CD4-positive, alpha-beta T cell treated with Interleukin-17A for 4 hours (primary cell): ENCODE measurements at places on chromosomes 2 and 18.
A peak's percentile ranks its signal among the peaks of the same experiment; 100 is the strongest.

DNA sequence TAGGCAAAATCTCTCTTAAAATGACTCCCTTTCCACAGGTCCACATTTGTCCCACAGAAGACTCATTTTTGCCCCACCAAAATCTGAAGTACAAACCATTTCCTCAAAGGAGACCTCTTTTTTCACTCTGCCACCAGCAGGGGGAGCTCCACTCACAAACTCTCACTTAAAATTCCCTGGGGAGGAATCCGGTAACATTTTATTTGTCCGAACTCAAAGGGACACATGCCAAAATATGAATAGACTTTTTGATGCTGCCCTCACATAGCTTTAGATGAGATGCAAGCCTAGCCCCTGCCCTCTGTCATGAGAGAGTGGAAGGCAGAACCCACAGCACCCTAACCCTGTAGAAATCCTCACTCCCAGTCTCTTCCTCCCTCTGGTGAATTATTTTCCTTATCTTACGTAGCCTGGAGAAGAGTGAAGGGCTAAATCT lies 57.1 kb downstream of the RMDN2 start:
- peak; percentile 73 for DNase-seq

DNA sequence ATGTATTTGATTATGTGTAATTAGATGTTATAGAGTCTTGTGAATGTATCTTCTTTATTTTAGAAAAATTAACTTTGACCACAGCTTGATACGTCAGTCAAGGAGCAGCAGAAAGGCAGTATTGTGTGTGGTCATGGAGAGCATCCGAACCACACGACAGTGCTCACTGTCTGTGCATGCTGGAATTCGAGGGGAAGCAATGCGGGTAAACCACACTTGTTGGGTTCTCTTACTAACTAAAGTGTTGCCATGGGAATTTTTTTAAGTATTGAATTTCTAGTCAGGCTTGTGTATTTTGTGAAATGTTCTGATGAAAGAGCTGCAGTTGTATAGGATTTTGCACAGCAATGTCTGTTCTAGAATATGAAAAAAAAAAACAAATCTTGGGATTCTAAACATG lies 4.8 kb downstream of the PJVK start:
- DNase-seq, result no peak

GRCh38 chr18:3193331-3193730 lies 26.4 kb downstream of the MYOM1 start:
- no peak for DNase-seq

DNA sequence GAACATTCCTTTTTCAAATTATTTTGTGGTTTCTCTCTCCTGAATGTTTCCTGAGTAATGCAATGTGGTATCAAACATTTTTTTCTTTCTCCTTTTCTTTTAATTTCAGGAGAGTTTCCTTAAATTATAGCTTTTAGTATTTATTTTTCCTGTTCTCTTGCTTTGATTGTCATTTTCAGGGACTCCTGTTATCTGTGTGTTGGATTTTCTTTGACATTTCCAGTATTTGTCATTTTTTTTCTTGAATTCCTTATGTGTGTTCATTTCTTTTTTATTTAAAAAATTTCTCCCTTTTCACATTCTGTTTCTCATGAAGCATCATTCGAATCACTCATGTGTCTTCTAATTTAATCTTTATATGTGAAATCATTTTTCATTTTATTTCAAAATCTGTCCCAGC lies 61.0 kb downstream of the NPPC start:
- DNase-seq, result no peak

GRCh38 chr2:113996671-113997594 lies 107.0 kb downstream of the ACTR3 start:
- no peak for DNase-seq

GRCh38 chr2:21294446-21294845 lies 170.7 kb downstream of the TDRD15 start:
- DNase-seq, result no peak

GRCh38 chr18:8121101-8121500 lies 488.1 kb upstream of the RAB12 start:
- DNase-seq, result no peak

- no peak for DNase-seq
These were observed 372.8 kb upstream of the ZC3H15 start for GRCh38 chr2:186113284-186113683.

DNA sequence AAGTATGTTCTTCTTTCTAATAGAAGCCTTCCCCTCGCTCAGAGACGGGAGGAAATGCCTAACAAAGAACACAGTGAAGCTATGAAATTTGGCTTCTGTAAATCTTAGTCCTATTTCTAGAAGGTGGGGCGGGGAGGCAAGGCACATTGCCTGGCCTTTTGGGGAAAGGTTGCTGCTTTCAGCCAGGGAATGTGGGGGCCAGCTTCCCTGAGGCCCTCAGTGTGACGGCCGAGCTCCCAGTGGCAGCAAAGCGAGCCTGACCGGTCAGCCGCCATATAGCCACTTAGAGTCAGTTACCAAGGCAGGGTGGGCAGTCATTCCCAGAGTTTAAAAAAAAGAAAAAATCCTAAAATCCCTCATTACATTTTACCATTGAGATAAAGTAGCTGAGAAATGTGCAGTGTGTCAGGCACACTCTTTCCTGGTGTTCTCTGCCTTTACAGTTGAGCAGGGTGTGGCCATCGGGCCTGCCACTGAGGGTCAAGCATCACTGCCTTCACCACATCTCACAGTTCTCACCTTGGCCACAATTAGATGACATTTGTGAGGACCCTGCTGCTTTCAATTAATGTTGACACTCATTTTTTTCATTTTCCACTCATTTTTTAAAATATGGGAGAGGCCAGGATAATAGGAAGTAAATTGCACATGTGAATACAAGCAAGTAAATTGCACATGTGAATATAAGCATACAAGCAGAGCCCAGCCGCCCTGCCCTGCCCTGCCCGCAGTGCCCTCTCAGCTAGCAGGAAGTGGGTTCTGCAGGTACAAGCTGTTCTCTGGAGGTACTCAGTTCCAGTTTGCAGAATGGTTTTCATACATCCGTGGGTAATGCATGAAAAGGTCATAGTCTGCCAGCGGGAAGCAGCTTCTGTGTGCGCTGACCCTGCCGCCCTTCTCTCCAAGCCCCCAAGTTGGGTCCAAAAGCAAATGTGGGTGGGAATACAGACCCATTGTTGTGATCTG lies 76.9 kb downstream of the WDSUB1 start:
- DNase-seq, result peak; percentile 63

- DNase-seq, result no peak
These were observed 7.2 kb downstream of the CPSF3 start for GRCh38 chr2:9430316-9431293.

GRCh38 chr2:213995400-213996105 lies 415.3 kb upstream of the VWC2L start:
- no peak for DNase-seq

- no peak for DNase-seq
These were observed 12.3 kb downstream of the MERTK start for GRCh38 chr2:111910609-111911277.

- no peak for DNase-seq
These were observed 1.3 kb downstream of the BIRC6 start for GRCh38 chr2:32358111-32358482.

DNA sequence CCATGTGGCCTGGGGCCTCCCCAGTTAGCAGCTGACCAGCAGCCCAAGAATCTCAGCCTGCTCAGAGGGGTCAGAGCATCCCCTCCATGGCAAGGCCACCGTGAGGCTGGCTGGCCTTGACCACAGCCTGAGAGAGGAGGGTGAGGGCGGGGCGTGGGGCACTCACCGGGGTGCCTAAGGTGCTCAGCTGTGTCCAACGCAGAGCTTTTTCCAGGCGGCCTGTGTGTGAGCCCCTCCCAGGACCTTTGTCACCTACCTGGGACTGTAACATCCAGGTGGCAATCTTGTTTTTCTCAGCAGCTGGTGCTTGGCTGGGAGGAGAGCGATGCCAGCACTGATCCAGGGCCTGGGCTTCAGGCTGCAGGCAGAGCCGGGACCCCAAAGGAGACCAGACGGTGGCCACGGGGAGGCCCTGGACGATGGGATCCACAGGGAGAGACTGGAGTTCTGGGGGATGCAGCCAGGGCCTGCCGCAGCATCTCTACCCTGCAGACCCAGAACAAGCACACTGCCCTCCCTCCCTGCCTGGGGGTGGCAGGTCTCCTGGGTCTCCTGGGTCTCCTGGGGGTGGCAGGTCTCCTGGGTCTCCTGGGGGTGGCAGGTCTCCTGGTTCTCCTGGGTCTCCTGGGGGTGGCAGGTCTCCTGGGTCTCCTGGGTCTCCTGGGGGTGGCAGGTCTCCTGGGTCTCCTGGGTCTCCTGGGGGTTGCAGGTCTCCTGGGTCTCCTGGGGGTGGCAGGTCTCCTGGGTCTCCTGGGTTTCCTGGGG lies 12.3 kb downstream of the SNED1 start:
- DNase-seq, result no peak

- no peak for DNase-seq
These were observed 25.4 kb downstream of the SOCS6 start for GRCh38 chr18:70314151-70314782.

GRCh38 chr2:6314218-6314960 lies 551.3 kb downstream of the CMPK2 start:
- no peak for DNase-seq

- peak; percentile 27 for DNase-seq
These were observed 531.1 kb downstream of the PARD3B start for GRCh38 chr2:205076405-205076804.
